ENCODE measurements at places on chromosomes 11 and 22.

- H3K27ac ChIP-seq = no peak overlapping the region
- no peak overlapping the region for H3K4me3 ChIP-seq
- DNase-seq = no peak
- H3K27me3 ChIP-seq = no peaks in the 10 kb centered on the region
Measured at GRCh38 chr11:91243630-91244029, 981.0 kb upstream of the FAT3 start.

- H3K27me3 ChIP-seq = no peaks in the 10 kb centered on the region
- peaks cover 4% of the 10 kb centered on the region for H3K36me3 ChIP-seq
- no peak within 1 kb of the TSS for H3K27ac ChIP-seq
- H3K4me1 ChIP-seq = peaks cover 6% of the 10 kb centered on the region
- DNase-seq = peak; percentile 87
- H3K4me3 ChIP-seq = peak within 1 kb of the TSS; percentile 91
Measured at GRCh38 chr22:46150034-46150654, at the start of gene PPARA. Gene PPARA (plus strand): TSS chr22:46150526. CDS start chr22:46198384, 47,858 bp downstream.

- no peaks in the 10 kb centered on the region for H3K36me3 ChIP-seq
- no peaks in the 10 kb centered on the region for H3K4me1 ChIP-seq
- DNase-seq = no peak
- no peak overlapping the region for H3K27ac ChIP-seq
- no peak overlapping the region for H3K4me3 ChIP-seq
Measured at GRCh38 chr11:19519912-19520641, 192.6 kb upstream of the NAV2 start.

DNA sequence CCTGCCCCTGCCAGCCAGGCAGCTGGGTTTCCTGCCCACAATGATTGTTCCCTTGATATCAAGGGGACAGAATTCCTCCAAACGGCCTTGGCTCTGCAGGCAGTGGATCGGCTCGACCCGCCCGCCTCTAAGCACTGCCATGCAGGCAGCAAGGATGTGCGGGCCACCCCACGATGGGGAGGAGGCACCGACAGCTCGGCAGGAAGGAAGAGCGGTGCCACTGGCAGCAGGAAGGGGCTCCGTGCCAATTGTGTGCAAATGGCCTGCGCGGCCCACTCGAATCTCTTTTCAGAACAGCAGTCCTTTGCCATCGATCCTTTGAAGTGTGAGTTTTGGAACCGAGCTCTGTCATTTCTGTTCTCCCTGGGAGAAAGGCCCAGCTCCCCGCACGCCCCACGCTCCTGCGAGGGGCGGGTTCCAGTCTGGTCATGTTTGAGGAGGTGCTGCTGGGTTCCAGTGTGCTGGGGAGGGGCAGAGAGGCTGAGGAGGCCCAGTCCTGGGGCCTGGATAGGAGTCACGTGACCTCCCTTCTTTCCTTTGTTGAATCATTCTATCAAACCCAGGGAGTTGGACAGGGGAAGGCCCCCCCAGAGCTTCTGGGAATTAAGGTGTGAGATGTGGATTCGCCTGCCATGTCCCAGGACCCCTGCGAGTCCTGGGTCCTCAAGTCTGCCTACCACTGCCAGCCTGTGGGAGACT, 406.0 kb downstream of the CTTN start:
- no peaks in the 10 kb centered on the region for H3K4me1 ChIP-seq
- no peak overlapping the region for H3K27ac ChIP-seq

DNA sequence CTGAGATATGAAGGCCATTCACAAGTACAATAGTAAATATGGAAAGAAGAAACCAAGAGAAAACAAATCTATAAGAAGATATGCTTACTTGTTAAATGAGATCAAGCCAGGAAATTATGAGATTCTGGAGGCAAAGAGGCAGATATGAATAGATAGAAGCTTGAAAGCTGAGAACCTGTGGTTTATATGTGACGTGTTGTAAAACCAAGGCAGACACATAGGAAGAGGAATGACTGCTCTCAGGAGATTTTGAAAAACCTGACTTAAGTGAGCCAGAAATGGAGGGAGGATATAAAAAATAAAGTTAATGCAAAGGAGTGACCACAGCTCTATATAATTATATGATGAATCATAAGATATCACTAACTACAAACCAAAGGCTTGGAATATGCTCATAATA, 1160.5 kb upstream of the CNTN5 start:
- no peaks in the 10 kb centered on the region for H3K36me3 ChIP-seq
- no peaks in the 10 kb centered on the region for H3K4me1 ChIP-seq

DNA sequence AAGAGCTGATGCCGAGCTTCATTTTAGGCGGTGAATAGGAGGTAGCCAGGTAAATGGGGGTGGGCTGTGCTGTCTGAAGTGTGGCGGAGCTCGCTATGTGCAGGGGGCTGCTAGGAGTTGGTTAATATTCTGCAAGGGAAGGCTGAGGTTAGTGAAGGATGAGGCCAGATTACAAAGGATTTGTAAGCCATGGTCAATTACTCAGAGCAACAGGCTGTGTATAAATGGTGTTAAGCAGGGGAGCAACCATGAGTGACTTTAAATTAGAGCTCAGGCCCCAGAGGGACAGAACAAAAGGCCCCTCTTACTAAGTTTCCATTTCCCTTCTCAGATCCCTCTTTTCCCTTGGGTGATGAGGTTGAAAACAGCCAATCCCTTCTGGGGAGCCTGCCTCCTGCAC, 7.3 kb upstream of the MCAM start:
- H3K4me3 ChIP-seq = no peak overlapping the region
- no peak for DNase-seq
- H3K36me3 ChIP-seq = no peaks in the 10 kb centered on the region
- H3K27ac ChIP-seq = no peak overlapping the region
- H3K27me3 ChIP-seq = no peaks in the 10 kb centered on the region

DNA sequence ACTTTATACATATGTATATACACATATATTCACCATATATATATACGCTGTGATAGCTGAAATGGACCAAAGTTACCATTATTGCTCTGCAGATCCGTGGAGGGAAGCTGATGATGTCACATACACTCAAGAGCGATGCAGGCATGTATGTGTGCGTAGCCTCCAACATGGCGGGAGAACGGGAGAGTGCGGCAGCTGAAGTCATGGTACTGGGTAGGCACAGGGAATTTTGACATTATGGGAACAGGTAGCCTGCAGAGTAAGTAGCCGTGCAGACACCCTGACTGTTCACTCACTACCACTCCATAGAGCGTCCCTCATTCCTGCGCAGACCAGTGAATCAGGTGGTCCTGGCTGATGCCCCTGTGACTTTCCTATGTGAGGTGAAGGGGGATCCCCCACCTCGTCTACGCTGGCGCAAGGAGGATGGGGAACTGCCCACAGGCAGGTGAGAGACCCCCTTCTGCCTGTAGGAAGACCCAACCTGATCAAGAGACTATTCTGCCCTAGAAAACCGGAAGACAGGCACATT, 4.7 kb downstream of the ROBO3 start:
- 0 out of 2 replicates have a peak, but pooled peaks cover 4% of the 10 kb centered on the region for H3K4me1 ChIP-seq
- H3K27ac ChIP-seq = no peak overlapping the region
- DNase-seq = no peak

DNA sequence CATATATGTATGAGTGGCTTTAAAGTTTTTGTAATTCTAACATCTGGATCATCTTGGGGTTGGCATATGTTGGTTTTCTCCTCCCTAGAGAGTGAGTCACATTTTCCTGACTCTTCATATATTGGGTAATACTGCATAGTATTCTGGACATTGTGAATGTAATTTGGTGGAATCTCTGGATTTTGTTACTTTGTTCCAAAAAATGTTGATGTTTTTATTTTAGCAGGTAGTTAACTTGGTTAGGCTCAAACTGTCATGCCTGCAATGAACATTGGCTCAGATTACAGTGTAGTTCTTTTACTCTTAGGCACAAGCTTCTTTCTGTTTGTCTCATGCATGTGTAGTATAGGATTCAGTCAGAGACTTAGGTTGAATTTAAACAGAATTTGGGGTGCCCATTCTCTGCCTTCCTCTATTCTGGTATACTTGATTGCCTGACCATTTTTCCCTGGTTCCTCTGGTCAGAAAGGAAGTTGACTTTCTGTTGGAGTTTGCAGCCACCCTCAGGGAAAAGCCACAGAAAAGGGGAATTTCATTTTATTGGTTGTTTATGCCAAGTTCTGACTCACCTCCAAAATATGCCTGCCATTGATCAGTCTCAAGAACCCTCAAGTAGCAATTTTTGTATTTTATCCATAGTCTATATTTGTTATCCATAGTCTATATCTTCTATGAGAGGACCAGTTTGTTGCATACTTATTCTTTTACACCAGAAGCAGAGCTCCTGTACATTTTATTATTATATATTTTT, 151.7 kb downstream of the UVRAG start:
- H3K4me1 ChIP-seq = peaks cover 37% of the 10 kb centered on the region
- H3K27me3 ChIP-seq = no peaks in the 10 kb centered on the region
- H3K27ac ChIP-seq = peak overlapping the region; percentile 72
- peak overlapping the region; percentile 37 for H3K4me3 ChIP-seq
- H3K36me3 ChIP-seq = no peaks in the 10 kb centered on the region

GRCh38 chr22:23684026-23684425, 6.8 kb upstream of the RGL4 start:
- no peaks in the 10 kb centered on the region for H3K4me1 ChIP-seq
- H3K27me3 ChIP-seq = no peaks in the 10 kb centered on the region
- no peak overlapping the region for H3K4me3 ChIP-seq
- no peak overlapping the region for H3K27ac ChIP-seq
- H3K36me3 ChIP-seq = no peaks in the 10 kb centered on the region

DNA sequence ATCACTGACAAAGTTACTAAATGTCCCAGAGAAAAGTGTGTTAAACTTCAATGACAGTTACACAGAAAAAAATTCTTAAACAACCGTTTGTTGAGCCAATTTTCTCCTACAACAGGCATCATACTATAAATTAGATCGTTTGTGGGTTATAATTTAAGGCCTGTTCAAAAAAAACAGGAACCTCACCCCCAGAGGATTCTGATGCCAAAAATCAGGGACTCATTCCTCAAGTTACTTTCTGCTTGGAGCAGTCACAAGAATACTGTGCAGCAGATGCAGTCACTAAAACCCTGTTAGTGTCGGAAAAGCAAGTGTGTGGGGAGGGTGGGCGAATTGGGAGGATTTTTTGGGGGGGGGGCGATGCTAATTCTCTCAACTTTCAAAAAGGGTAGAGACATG, 657 bp downstream of the CWC15 start:
- H3K36me3 ChIP-seq = peaks cover 41% of the 10 kb centered on the region
- peak overlapping the region; percentile 94 for H3K4me3 ChIP-seq
- H3K27ac ChIP-seq = 0 out of 2 replicates have a peak overlapping the region, but pooled peaks have one; percentile 72
- no peaks in the 10 kb centered on the region for H3K27me3 ChIP-seq
- peaks cover 7% of the 10 kb centered on the region for H3K4me1 ChIP-seq

GRCh38 chr22:20001082-20001638, 15.5 kb downstream of the ARVCF start:
- no peak for DNase-seq
- no peak overlapping the region for H3K27ac ChIP-seq
- H3K4me3 ChIP-seq = no peak overlapping the region
- no peaks in the 10 kb centered on the region for H3K36me3 ChIP-seq
- H3K27me3 ChIP-seq = no peaks in the 10 kb centered on the region

GRCh38 chr11:71204748-71205664, 47.4 kb downstream of the SHANK2 start:
- H3K36me3 ChIP-seq = no peaks in the 10 kb centered on the region
- no peak overlapping the region for H3K27ac ChIP-seq
- H3K4me1 ChIP-seq = no peaks in the 10 kb centered on the region
- H3K27me3 ChIP-seq = peaks cover 13% of the 10 kb centered on the region

DNA sequence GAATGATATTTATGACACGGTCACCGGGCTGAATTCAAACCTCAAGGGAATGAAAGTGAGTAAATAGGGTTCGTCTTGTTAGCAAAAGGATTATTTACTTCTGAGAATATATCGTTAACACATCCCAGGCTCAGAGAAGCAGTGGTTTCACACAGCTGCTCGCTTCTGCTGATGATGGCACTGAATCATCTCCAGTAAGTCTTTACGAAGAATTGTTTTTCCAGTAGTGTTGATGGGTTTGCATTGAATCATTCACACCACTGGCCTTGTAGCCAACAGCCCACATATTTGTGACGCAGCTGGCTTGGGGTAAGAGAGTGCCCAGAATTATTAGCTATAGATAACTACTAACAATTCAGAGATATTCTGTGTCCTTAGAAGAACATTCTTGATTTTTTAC, 236.3 kb downstream of the CADM1 start:
- H3K4me3 ChIP-seq = no peak overlapping the region
- no peaks in the 10 kb centered on the region for H3K36me3 ChIP-seq
- no peaks in the 10 kb centered on the region for H3K27me3 ChIP-seq

GRCh38 chr22:23847991-23848864, 9.4 kb upstream of the DERL3 start:
- DNase-seq = no peak
- no peak overlapping the region for H3K4me3 ChIP-seq
- H3K27ac ChIP-seq = no peak overlapping the region
- no peaks in the 10 kb centered on the region for H3K4me1 ChIP-seq
- H3K36me3 ChIP-seq = no peaks in the 10 kb centered on the region

DNA sequence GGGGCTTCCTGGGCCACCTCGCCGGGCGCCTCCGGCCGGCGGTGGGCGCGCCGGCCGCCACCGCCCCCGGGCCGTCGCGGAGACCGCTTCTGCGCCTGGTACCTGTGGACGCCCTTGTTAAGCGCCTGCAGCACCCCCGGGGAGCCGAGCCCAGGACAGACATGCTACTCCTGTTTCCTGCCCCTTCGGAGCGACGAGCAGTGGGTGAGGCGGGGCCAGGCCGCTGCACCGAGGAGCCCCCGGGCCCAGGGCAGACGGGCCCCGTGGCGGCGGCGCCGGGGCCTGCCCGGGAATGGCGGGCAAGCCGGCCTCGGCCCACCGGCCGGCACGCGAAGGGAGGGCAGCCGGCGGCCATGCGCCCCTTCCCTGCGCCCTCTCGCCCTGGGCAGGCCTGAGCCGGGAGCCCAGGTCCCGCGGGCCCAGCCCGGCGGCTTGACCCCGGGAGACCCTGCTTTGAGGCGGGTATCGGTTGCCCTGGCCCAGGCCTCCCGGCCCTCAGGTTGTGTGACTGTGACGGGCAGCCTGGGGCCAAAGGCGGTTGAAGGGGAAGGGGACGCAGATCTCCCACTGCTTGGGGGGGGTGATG, 789 bp upstream of the KDM2A start:
- peak overlapping the region; percentile 30 for H3K27ac ChIP-seq
- 0 out of 2 replicates have a peak, but pooled peaks cover 2% of the 10 kb centered on the region for H3K36me3 ChIP-seq
- H3K4me3 ChIP-seq = peak overlapping the region; percentile 41
- H3K27me3 ChIP-seq = no peaks in the 10 kb centered on the region

- H3K27me3 ChIP-seq = peaks cover 58% of the 10 kb centered on the region
- H3K36me3 ChIP-seq = no peaks in the 10 kb centered on the region
- DNase-seq = no peak
- H3K4me1 ChIP-seq = no peaks in the 10 kb centered on the region
Measured at GRCh38 chr11:36237391-36237790, 51.8 kb downstream of the COMMD9 start.

DNA sequence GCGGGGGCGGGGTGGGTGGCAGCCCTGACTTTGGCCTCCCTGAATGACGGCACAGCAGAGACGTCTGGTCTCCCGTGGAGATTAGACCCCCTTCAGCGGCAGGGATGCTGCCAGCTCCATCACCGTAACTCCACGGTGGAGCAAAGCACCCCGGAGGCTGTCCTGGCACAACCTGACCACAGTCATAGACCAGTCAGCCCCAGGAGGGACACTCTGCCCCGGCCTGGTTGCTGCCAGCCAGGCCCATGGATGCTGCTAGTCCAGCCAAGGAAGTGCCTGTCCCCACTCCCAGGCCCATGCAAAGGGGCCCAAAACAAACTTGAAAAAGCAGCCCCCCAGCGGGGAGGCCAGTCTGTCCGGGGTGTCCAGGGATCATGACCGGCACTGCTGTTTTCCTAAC, 11.5 kb upstream of the ANO1 start:
- peaks cover 38% of the 10 kb centered on the region for H3K27me3 ChIP-seq
- H3K27ac ChIP-seq = no peak overlapping the region
- no peaks in the 10 kb centered on the region for H3K4me1 ChIP-seq
- DNase-seq = no peak

- H3K36me3 ChIP-seq = no peaks in the 10 kb centered on the region
- H3K27ac ChIP-seq = peak overlapping the region; percentile 60
- DNase-seq = peak; percentile 82
- no peak overlapping the region for H3K4me3 ChIP-seq
- H3K4me1 ChIP-seq = peaks cover 17% of the 10 kb centered on the region
Measured at GRCh38 chr11:93000511-93001476, 31.3 kb downstream of the MTNR1B start.

Data from GM23248 (cell line).